ENCODE measurements at places on chromosomes 1 and 21.

- no peak for DNase-seq
These were observed 156.3 kb downstream of the CRB1 start for GRCh38 chr1:197424380-197424779.

DNA sequence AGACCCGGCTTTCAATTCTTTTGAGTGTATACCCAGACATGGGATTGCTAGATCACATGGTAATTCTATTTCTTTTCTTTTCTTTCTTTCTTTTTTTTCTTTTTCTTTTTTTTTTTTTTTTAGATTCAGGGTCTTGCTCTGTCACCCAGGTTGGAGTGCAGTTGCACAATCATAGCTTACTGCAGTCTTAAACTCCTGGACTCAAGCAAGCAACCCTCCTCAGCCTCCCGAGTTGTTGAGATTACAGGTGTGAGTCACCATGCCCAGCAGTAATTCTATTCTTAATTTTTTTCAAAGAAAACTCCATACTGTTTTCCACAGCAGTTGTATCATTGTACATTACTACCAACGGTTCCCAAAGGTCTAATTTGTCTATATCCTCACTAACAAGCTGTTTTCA, 13.5 kb upstream of the RNF186 start:
- no peak for DNase-seq

DNA sequence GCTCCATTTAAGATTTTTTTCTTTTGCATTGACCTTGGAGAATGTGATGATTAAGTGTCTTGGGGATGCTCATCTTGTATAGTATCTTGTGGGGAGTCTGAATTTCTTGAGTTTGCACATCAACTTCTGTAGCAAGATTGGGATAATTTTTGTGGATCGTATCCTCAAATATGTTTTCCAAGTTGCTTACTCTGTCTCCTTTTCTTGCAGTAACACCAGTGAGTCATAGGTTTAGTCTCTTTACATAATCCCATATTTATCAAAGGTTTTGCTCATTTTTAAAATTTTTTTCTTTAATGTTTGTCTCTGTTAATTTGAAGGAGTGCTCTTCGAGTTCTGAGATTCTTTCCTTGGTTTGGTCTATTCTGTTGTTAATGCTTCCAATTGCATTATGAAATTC, 41.7 kb upstream of the ANGPTL1 start:
- no peak for DNase-seq

GRCh38 chr1:1387098-1388077, 11.7 kb downstream of the CCNL2 start:
- no peak for DNase-seq

DNA sequence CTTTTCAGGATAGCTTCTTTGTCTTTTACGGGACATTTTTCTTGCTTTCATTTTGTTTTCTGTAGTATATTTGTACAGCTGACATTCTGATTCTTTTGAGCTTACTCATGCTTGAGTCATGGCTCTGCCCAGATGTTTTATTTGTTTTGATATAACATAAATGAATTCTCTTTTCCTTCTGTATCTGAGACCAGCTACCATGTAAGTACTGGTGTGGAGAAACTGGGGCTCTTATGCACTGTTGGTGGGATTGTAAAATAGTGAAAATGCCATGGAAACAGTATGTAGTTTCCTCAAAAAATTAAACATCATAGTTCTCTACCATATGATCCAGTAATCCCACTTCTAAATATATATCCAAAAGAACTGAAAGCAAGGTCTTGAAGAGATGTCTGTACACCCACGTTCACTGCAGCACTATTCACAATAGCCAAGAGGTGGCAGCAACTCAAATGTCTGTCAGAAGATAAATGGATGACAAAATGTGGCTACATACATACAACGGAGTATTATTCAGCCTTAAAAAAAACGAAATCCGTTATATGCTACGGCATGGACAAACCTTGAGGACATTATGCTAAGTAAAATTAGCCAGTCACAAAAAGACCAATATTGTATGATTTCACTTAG, 61.4 kb downstream of the EIF2B3 start:
- no peak for DNase-seq

DNA sequence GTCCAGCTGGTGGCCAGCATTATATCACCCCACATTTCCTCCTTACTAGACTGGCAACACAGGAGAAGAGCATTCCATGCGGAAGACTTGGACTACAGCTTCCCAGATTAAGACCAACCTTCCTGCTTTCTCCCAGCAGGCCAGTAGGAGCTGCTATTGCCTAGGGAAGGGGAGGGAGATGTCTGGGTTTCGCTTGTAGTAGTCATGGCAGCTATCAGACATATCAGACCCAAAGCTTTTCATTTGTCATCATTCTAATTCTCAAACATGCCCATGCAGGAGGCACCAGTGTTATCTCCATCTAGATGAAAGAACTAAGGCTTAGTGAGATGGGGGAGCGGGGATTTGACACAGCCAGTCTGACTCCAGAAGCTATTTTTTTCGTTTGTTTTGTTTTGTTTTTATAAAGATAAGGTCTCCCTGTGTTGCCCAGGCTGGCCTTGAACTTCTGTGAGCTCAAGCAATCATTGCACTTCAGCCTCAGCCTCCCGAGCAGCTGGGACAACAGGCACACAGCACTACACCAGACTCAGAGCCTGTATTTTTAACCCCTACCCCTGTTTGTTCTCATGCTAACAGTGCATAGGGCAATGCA, 4.5 kb downstream of the PLA2G2A start:
- peak; percentile 82 for DNase-seq

DNA sequence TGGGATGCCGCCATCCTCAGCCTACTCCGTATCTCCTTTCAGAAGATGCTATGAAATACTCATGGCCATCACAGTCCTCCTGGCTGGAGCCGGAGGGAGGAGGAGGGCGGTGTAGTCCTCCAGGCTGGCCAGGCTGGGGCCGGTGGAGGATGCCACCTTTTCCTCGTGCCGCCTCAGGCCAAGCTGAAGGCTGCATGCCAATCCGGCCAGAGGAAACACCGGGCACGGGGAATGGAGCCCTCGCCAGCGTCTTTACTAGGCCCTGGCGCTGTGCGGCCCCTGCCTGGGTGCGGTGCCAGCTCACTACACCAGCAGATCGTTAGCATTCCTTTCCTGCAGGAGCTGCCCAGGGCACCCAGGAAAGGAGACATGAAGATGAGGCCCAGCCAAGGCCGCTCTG, 70.1 kb downstream of the CASZ1 start:
- DNase-seq = no peak

GRCh38 chr1:69920426-69920825, 285.0 kb downstream of the LRRC40 start:
- DNase-seq = no peak

- DNase-seq = no peak
These were observed 51.9 kb downstream of the PHC2 start for GRCh38 chr1:33378976-33379375.

- DNase-seq = no peak
These were observed 61.5 kb downstream of the RUNX1 start for GRCh38 chr21:34987501-34988072.

GRCh38 chr1:116725798-116726197, 28.4 kb upstream of the CD2 start:
- DNase-seq = no peak

GRCh38 chr1:203717120-203717519, 47.9 kb upstream of the LAX1 start:
- DNase-seq = no peak

DNA sequence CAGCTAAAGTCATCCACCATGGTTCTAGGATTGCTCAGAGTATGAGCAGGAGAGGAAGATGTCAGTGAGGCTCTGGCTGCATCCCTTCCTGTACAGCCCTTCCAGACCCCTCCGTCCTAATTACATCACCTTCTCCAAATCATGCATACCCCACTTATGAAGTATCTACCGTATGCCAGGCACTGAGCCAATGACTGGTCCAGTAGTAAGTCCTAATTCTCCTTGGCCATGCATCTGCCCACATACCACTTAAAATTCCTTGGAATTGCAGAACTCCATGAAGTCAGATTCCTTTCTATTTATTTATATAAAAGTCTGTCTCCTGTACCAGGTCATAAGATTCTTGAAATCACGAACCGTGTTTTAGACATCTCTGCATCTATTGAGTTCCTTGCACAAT, 106.1 kb downstream of the SEC16B start:
- DNase-seq = no peak

Data from ELF-1 (cell line).